ENCODE measurements at places on chromosomes 5 and 9.

GRCh38 chr5:149141957-149142851 is 911 bp downstream of the ABLIM3 start:
- DNase-seq, result peak; percentile 22

DNA sequence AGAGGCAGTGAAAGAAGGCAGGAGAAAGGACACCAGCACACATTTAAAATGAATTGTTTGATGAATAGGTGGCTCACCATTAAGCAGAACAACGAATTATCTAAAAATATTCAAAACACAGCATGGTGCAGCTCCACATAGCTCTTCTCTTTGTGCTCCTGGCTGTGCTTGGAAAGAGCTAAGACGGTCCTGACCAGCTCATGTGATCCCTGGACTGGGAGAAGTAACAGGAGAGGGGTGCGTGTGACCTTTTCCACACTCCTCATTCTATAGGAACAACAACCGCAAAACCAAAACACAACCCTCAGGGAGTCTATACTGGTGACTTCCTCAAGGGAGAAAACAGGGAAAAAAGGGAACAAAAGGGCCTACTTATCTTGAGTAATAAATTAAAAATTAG is 140.5 kb downstream of the DIRAS2 start:
- DNase-seq, result no peak

GRCh38 chr9:85212209-85212608 is 529.5 kb downstream of the AGTPBP1 start:
- DNase-seq, result no peak

- DNase-seq, result no peak
Observed at GRCh38 chr9:85439791-85440190, 302.0 kb downstream of the AGTPBP1 start.

DNA sequence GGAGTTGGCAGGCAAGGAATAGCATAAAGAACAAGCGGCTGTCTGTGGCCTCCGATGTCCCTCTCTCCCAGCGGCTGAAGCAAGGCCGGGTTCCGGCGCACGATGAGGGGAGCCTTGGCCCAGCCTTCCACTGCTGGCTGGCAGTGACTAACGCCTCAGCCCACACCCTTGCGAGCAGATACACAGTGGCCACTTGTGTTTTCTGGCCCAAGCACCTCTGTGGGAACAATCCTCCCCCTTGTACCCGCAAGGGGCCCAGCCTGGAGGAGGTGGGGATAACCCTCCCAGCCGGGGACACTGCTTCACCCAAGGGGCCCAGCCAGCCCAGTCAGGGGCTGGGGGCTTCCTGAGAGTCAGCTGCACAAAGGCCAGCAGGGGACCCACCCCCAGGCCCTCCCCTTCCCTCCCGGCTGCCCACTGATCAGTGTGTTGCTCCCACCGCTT is 23.2 kb downstream of the STK10 start:
- DNase-seq, result no peak

DNA sequence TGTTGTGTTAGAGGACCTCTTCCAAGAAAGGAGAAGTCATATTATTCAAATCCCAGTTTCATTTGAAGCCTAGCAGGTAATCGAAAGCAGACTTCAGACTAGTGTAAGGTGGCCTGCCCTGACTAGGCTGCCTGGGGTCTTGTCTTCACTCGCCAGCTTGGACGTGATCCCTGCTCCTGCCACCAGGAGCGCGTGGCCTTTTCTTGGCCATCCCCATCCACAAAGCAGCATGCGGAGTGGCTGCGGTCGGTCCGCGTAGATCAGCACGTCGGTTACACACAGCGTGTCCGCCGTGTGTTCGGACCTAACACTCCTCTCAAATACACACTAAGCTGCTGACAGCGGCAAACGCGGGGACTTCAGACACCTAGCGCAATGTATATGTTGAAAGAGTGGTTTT is 37.3 kb downstream of the CFAP77 start:
- DNase-seq, result no peak

DNA sequence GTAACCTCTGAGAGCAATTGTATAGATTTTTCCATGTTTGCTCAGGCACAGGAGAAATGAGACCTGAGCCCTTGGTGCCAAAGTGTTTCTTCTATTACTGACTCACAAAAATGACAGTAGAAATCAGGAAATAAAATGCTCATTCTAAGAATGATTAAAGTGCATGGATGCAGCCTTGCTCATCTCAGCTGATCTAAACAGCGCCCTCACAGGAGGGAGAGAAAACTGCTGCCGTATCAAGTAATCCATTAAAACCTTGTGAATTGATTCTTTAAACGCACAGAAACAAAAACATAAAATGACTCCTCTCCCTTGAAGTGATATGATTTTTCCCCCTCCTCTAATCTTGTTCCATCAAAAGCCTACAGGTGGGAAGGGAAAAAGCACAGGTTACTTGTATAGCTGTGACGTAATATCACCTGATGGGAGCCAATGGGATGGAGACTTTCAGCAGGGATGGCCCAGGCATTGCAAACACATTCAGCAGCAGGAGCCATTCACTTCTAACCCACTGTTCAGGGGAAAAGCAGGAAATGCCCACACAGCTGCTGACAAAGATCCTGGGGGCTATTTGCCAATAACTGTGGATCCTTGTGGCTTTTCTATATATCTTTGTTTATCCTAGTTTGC is 76.7 kb downstream of the PLCXD3 start:
- no peak for DNase-seq

GRCh38 chr5:1513326-1514026 is 10.3 kb downstream of the LPCAT1 start:
- no peak for DNase-seq

DNA sequence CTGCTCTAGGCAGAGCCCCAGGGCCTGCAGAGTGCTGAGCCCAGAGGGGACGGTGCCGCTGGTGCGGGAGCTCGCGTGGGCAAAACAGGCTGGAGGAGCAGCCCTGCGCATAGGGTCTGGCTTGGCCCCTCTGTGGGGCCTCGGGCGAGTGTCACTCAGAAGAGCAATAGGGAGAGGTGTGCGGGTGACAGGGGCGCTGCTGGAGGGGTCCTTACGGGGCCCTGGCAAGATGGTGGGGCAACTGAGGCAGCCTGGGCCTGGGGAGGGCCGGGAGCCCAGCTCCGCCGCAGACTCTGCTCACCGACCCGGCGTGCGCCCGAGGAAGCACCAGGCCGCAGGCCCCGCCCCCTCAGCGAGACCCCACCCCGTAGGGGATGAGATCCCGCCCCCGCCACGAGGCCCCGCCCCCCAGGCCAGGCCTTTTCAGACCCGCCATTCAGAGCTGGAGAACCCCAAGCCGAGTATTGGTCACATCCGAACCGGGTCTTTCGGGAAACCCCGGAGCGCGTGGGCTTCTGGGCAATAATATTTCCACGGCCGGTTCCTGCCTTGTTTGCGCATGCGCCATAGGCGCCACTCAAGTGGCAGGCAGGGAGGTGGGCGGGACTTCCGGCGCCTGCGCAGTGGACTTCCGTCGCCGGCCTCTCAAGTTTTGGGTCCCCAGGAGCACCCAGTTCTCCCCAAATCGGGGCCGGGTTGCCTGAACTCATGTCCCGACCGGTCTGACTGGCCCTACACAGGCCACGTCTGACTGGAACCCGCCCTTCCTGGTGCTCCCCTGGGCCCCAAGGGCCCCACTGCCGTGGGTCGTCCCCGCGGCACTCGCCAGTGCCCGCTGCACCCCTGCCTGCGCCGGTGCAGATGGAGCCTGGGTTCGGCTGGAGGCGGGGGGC is 1.3 kb upstream of the RNF208 start:
- DNase-seq, result peak; percentile 96

- DNase-seq, result no peak
Observed at GRCh38 chr5:32559921-32560320, 25.4 kb upstream of the SUB1 start.

DNA sequence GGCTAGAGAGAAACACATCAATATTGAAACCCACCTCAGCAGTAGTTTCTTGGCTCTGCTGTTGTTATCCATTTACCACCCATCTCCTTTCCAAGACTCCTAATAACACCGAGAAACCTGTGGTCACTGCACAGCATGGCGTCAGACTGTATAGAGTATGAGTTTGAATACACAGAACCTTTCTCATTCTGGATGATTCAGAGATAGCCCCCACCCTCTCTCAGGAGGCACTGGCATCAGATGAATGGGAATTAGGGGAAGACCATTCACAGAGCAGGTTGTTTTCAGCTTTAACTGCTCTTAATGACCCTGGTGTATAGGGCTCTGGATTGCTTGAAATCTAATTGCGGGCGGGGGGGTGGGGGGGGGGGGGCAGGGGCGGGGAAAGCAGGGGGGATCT is 86.7 kb downstream of the GPR21 start:
- DNase-seq, result no peak

DNA sequence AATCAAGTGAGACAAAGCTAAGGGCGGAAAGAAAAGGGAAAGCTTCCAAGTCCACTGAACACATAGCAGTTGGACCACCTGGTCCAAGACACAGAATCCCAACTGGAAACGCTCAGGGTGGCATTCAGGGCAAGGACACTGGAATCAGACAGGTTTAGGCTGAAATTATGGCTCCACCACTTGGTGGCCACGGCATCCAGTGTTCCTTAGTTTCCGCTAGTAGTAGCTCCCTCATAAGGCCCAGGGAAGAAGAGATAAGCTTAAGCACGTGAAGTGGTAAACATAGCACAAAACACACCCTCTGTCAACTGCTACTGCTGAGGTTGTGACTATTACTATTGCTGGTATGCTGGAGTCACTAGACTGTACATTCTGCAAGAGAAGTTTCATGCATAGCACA is 209.4 kb downstream of the GLIS3 start:
- DNase-seq, result no peak

GRCh38 chr5:147483188-147483790 is 26.6 kb downstream of the DPYSL3 start:
- no peak for DNase-seq

DNA sequence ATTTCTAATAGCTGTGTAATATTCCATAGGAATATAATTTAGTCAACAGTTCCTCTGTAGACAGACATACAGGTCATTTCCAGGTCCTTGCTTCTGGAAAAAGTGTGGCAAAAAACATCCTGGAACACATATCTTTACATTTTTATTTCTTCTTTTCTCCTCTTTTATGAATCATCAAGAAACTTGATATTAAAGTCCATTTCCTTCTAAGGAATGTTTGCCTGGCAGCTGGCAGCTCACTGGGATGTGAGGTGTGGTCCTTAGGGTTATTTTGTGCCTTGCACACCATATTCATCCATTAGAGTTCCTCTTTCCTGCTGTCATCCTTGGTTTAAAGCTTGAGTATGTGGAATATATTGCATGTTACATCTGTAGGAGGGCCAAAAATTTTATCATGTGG is 122.0 kb downstream of the GALNT10 start:
- DNase-seq, result no peak

DNA sequence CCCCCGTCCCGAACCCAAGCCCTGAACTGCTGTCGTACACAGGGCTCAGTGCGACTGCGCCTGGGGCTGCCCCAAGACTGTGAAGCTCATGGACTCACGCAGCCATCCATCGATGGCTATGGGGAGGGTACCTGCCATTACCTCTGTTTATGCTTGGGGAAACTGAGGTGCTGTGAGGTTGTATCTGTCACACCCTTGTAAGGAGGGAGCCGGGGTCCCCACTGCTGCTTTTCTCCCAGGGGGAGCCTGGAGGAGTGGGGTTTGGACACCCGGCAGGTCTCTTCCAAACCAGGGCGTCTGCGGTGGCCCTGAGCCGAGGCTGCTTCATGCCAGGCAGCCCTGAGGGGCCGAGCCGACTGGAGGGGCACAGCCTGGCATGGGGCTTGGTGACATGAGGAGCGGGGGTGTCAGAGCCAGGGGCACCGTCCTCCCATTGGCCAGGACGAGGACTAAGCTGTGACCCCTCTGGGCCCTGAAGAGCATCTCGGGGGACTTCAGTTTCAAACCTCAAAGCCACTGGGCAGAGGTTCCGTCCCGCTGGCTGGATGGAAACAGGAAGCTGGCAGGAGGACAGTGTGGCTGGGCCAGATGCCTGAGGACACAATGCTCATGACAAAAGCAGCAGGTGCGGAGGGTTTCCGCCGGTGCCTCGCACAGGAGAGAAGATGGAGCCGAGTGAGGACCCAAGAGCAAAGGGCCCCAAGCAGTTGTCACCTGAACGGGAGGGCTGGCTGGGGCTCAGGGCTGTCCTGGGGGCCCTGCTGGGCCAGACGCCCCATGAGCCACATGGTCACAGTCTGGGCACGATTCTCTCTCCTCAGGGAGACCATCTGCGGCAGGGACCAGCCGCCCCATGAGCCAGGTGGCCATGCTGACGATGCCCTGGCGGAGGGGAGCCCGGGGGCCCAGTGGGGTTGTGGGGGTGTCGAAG is 54.4 kb upstream of the EXOC3 start:
- no peak for DNase-seq

DNA sequence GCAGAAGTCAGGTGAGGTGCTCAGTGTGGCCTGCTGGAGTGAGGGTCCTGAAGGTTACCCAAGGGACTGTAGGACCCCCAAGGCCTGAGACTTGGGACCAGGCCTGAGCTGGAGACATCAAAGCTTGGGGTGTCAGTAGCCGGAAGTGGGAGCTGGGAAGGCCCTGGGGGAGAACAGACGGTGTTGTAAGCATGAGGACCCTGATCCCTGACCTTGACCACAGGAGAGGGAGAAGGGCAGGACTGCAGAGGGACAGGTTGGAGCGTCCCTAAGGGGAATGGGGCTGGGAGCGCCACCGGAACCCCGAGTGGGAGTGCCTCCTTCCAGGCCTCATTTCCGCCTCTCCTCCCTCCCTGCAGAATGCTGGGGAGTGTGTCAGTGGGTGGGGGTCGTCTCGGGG is 533 bp downstream of the TTC16 start:
- DNase-seq, result no peak

- DNase-seq, result no peak
Observed at GRCh38 chr5:58056546-58056945, 403.3 kb downstream of the PLK2 start.

DNA sequence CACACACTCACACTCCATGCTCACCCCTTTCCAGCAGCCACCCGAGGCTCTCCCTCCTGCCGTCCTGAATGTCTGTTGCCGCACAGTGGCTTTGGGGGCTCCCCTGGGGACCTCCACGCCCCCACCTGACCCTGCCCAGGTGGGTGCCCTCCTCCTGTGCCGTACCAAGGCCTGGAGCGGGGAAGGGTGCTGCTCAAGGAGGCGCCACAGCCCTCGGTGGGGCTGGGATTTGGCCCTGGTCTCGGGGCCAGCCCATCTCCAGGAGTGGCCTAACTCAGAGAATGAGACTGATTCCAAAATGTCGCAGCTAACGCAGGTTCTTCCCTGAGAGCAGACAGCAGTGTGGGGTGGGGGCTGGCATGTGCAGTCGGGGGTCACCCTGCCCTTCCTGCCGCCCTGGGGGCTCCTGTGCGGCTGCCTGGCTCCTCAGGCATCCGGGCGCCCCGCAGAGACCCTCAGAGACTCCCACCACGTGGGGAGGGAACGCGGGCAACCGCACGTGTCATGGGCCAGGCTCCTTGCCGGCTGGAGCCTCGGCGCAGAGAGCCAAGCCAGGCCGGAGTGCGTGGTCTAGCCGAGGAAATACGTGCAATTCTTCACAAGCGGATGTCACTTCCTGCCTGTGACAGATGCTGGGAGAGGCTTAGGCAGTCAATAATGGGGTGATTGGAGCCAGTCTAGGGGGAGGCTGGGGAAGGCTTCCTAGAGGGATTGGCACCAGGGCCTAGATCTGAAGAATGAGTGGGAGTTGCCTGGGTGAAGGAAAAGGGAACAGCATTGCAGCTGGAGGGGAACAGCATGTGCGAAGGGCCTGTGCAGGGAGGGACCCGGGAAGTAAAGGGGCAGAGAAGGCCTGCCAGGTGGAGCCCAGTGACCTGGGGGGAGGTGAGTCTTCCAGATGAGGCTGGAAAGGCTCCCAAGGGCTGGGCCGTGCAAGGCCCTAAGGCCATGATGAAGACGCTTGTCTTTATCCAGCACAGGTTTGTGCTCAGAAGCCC is 44.1 kb downstream of the C9orf50 start:
- DNase-seq, result no peak

GRCh38 chr9:15416880-15417279 is 5.8 kb upstream of the SNAPC3 start:
- DNase-seq, result peak; percentile 43

- DNase-seq, result no peak
Observed at GRCh38 chr5:171660434-171660833, 125.2 kb upstream of the SMIM23 start.

All from left kidney (tissue), 8 donors.